GM12891 (cell line): ENCODE measurements at places on chromosomes 7 and 10.

- DNase-seq = no peak
Measured at GRCh38 chr7:235576-236395, 43.4 kb downstream of the FAM20C start.

- no peak for DNase-seq
Measured at GRCh38 chr7:98234429-98235147, 17.4 kb downstream of the TECPR1 start.

DNA sequence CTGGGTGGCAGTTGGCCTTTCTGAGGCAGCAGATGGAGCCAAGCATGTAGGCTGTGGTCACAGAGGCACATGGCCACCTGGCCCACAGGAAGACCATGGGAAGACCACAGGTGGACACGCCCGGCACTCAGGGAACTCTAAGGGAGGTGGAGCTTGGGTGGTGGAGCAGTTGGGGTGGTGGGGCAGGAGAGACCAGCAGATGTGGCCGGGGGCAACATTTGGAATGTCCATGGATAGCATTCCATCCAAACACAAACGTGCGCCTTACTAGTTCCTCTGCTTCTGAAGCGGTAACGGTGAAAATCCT is 290.9 kb downstream of the PTPRN2 start:
- no peak for DNase-seq

- DNase-seq = no peak
Measured at GRCh38 chr7:146185844-146186243, 69.2 kb downstream of the CNTNAP2 start.

DNA sequence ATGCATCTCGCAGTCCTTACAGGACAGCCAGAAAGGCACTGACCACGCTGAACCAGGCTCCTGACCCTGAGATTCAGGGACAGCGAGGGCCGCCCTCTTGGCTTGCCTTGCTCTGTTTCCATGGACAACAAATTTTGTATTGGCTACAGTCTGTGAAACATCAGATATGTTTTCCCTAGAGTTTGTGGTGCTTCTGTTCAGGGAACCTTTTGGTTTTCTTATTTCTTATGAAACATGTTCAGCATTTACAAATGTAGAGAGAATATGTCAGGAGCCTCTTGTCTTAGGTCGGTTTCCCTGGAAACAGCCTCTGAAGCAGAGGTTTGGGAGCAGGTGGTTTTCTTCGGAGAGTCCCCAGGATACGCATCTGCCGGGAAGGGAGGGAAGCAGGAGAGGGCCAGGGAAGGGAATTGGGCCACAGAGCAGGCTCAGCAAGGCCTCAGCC is 260.1 kb downstream of the CCDC3 start:
- no peak for DNase-seq

- no peak for DNase-seq
Measured at GRCh38 chr10:113052076-113052830, 102.2 kb downstream of the TCF7L2 start.
